Activated CD8-positive, alpha-beta T cell treated with anti-CD3 and anti-CD28 coated beads, Interleukin-2, amount 10 ng/mL, durations not matched to agents 7 days and 5 days (primary cell): ENCODE measurements at places on chromosomes 4 and X. TPM values are rescaled to one million over a fixed set of nuclear protein-coding genes. Genes with fewer than 3 reads are reported as not detected.

DNA sequence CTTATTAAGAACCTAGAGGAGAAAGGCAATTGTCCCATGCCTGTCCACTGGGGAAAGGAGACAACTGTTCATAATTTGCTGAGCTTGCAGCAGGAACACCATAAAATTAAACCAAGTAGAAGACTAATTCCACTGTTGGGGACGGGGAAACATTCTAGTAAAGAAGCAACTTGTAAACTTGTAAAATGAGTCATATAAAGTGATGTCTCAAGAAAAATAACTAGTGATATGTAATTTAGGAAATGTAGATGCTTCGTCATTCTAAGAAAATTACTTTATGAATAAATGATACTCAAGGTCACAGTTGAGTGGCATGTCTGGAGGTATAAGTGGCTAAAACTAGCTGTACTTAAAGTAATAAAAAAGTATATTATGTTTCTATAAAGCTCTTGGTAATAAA lies 121.2 kb upstream of the MID1 start:
- H3K27ac ChIP-seq: no peak overlapping the region
- H3K4me3 ChIP-seq: no peak overlapping the region
- H3K4me1 ChIP-seq: no peaks in the 10 kb centered on the region
- no peaks in the 10 kb centered on the region for H3K36me3 ChIP-seq
- H3K27me3 ChIP-seq: no peaks in the 10 kb centered on the region

The RNF212 gene
- 2.0 TPM for total RNA-seq

The CC2D2A gene
- not detected for total RNA-seq

The UGT2B17 gene
- total RNA-seq: not detected

The FHDC1 gene
- total RNA-seq: 0.24 TPM

DNA sequence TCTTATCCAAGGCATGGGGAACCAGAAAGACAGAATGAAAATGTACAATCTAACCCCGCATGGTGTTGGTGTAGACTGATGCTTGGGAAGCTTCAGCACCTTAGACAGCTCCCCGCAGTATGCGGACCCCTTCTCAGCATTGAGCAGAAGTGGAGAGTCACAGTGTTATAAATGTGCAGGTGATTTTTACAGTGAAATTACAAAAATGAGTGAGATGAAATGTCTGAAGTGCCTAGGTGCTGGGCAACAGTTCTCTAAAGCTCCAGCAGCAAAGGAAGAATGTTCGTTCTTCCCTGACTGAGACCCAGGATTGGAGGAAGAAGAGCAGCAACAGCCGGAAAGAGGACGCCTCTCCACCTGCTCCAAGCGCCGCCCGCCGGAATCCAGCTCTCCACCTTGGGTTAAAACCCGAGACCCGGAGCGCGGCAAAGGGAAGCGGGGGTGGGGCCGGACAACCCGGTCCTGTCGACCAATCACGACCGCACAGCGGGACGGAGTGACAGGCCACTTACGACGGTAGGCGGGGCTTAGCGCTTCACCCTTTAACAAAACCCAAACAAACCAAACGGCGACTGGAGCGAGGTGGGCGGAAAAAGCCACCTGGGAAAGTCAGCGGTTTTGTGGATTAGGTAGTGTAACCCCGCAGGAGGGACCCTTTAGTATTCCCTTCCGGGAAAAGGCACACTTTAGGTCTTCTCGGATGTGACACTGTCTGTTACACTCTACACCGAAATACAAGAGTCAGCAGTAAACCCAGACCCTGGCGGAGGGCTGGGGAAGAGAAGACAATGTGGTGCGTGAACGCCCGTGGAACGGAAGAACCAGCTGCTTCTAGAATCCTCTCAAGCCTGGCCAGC lies at the start of gene GLRA3:
TSS of gene GLRA3 (minus strand) at position 403 of the 857 bp plus-strand sequence. CDS start 436 bp downstream, outside the sequence.
- peak; percentile 39 for DNase-seq
- H3K27me3 ChIP-seq: peaks cover 9% of the 10 kb centered on the region
- peak within 1 kb of the TSS; percentile 23 for H3K4me3 ChIP-seq
- peaks cover 7% of the 10 kb centered on the region for H3K4me1 ChIP-seq
- H3K36me3 ChIP-seq: peaks cover 2% of the 10 kb centered on the region
